OCI-LY7 (cell line): ENCODE measurements at places on chromosomes 5 and 9.
A peak's percentile ranks its signal among the peaks of the same experiment; 100 is the strongest.

- no peak for DNase-seq
These were observed 13.3 kb upstream of the SLC31A2 start for GRCh38 chr9:113137196-113138168.

GRCh38 chr5:14097998-14098471 lies 45.1 kb upstream of the TRIO start:
- no peak for DNase-seq

GRCh38 chr5:128487041-128487440 lies 51.0 kb downstream of the FBN2 start:
- no peak for DNase-seq

DNA sequence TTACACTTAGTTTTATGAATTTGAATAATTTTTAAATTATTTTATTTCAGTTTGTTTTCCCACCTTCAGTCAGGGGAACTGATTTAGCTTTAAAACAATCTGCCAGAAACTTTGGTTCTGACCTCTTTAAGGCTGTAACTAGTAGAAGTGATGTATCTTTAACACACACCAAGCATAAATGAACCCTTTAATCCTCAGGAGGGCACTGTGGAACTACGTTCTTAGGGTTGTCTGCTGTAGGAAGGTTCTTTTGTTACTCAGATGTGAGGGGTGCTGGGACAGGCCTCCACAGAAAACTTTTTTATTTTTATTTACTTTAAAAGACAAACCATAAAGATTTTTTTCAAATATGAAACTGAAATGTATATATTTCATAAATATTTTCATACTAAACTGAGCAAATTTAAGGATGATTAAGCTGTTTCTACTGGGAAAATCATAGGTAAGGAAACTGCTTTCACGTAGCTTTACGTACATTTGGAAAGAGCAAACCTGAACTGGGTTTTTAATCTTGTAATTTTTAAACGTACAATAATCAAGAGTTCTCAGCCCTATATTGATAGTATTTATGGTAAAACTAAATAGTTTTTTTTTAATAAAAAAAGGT lies 5.3 kb downstream of the KLF4 start:
- peak; percentile 21 for DNase-seq

DNA sequence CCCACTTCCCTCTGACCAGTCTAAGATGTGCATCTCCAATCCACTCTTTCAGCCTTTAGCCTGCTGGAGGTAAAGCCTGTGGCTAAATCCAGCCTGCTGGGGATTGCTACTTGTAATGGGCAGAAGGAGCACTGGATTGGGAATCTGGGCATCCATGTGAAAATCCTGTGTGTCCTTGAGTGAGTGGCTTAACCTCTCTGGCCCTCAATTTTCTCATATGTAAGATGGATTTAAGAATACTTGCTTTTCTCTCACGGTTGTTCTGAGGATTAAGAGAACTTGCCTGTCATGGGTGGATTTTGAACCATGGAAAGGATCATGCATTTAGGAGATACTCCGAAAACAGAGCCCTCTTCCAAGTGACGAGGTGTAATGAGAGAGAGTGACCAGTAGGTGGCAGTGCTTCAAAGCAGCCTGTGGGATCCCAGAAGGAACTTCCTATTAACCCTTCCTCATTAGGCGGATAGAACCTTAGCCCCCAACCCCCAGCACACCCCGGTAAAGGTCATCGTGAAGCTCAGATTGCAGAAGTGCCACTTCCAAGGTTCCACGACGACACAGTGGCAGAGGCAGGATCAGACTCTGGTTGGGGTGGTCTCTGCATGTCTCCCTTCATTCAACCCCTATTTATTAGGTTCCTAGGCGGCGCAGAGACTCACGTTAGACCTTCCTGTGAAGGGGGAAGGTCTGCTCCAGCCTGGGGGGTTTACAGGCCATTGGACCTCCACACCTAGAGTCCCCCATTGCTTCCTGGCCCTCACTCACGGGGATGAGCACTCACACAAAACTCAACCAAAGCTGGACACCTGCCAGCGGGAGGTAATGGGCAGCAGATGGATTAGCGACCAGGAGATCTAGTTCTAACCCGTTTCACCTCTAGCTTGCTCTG lies 68.7 kb upstream of the ZNF618 start:
- peak; percentile 38 for DNase-seq

GRCh38 chr5:126849101-126849678 lies 72.3 kb downstream of the LMNB1 start:
- no peak for DNase-seq

GRCh38 chr9:115850548-115851304 lies 302.9 kb upstream of the PAPPA start:
- DNase-seq: no peak

GRCh38 chr9:20295555-20295954 lies 326.7 kb downstream of the MLLT3 start:
- no peak for DNase-seq

- no peak for DNase-seq
These were observed 719 bp downstream of the PAIP2 start for GRCh38 chr5:139342423-139342723.

GRCh38 chr5:109826426-109826825 lies 136.7 kb downstream of the MAN2A1 start:
- no peak for DNase-seq

- DNase-seq: no peak
These were observed 757.7 kb upstream of the CHD1 start for GRCh38 chr5:99686538-99686937.

DNA sequence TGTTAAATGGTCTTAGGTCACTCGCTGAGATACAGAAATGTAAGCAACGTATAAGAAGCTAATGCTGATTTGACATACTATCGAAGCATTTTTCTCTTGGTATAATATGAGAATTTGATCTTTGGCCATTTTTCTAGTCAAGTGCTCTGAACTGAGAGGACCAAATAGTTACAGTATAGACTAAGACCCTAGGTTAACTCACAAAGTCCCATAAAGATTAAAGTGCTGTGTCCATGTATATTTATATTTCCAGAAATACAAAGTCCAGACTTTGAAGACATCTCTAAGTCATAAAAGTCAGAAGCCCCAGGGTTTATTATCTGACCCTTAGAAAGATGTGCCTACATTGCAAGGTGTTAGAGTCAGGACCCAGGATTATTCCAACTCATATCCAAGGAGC lies 752.4 kb upstream of the COX7C start:
- no peak for DNase-seq

GRCh38 chr9:95147452-95148207 lies 169.9 kb downstream of the FANCC start:
- DNase-seq: no peak

DNA sequence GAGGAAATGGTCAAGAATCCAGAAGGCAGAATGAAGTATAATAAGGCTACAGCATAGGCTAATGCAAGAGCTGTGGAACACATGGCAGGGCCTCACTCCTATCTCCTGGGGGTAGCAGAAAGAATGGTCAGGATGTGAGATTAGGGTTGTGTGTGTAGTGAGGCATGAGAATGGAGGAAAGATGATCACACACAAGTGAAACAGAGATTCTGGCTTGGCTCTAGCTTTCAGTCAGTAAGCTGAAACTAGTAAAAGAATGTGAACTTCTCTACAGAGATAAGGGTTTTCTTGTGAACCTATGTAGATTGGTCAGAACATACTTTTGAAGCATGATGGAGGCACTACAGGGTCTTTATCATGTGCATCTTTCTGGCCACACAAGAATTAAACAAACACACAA lies 298.8 kb downstream of the ASTN2 start:
- DNase-seq: no peak

- peak; percentile 73 for DNase-seq
These were observed at the start of gene MOB3B for GRCh38 chr9:27529316-27530278. Gene MOB3B (minus strand): TSS chr9:27529814. CDS start chr9:27455550, 74,264 bp downstream.

DNA sequence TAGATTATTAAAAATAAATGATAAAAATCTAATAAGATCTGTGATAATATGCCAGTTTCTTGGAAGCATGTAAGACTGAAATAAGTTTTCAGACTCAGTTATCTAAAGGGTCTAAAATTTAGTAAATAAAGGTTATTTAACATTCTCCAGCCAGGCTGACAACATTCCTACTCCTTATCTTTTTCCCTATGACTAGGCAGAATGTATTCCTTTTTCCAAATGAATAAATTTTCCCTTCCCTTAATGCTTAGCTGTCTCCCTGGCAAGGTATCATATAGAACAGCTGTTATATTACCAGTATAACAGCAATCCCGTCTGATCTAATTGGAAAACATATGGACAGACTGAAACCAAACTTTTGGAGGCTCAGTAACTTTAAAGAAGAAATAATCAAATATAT lies 13.0 kb downstream of the MEGF9 start:
- DNase-seq: no peak

GRCh38 chr9:68541568-68541967 lies 885 bp upstream of the TMEM252 start:
- DNase-seq: no peak

- no peak for DNase-seq
These were observed 17.3 kb downstream of the RIGI start for GRCh38 chr9:32508728-32509127.

- no peak for DNase-seq
These were observed 548.8 kb downstream of the EFNA5 start for GRCh38 chr5:107121793-107122519.

- DNase-seq: no peak
These were observed 131.4 kb upstream of the FAM120A start for GRCh38 chr9:93319992-93320500.

DNA sequence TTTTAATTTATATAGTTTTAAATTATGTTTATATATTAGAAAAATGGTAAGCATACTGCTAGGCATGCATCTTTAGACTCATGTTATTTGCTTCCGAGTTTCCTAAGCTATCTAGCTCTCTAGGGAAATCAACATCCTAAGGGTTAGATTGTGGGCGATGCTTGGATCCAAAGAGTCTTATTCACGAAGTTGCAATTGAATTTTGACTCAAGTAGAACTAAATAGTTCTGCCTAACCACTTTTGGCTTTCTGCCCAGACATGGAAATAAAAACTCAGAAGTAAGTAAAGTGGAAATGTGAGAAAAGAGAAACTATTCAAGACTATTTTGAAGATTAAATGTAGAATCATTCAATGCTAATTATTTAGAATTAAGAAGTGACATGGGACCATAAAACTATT lies 440.4 kb downstream of the CDH18 start:
- DNase-seq: no peak

DNA sequence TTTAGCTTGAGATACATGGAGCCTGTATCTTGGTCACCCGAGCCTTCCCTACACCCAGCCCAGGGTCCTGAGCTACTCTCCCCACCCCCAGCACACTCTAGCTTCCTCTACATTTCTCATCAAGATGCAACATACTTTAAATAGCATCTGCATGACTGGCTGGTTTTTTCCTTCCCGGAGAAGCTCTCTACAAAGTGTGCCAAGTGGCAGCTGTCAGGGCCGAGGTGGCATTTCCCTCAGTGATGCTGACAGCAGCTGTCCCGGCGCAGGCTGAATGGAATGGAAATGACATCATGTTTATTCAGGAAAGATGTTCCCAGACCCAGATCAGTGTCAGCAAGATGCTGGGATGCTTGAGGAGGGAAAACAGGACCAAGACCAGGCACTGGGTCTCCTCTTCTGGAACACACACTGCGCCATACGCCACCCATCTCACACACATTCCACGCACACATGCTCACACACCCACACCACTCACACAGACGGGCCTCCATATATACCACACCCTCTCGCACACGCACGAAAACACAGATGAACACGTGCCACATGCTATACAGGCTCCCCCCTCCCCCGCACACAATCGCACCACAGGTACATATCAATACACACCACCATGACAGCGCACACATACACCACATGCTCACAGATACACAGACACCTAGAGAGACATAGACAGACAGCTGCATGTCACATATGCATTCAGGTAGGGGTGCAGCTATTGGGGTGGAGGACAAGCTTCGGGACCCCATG lies 67.8 kb downstream of the LHX2 start:
- no peak for DNase-seq

DNA sequence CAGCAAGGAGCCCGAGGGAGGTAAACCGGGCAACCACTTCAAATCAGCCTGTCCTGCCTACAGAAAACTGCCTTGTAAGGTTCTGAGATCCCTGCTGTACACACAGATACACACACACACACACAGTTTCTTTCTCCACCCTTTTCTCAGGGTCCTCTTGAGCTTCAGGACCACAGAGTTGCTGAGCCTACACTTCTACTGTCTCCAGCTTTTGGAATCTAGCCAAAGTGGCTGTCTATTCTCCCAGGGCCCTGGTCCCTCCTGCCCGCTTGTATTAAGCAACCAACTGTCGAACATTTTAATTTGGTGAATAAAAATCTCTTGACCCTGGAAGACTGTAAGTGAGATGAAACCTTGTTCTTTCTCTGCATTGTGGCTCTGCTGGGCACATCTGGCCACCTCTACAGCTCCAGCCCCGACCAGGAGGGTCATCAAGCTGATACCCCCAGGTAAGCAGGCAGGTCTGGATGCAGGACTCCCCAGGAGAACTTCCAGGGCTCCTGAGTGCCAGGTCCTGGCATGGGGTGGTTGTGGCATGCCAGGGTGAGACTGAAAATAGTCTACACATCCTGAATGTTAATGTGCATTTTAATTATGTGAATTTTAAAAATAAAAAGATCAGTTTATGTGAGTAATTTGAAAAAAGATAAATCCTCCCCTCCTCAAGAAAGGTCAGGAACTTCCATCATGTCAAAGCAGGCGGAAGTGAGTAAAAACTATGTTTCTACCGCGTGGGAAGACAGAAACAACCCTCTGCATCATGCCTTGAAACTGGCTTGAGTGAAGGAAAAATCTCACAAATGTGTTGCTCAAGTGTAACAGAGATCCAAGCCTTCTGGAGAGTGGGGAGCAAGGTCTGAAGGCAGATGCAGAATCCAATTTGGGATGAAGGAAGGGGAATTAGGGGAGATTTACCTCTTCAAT lies 15.0 kb upstream of the S1PR3 start:
- DNase-seq: no peak

DNA sequence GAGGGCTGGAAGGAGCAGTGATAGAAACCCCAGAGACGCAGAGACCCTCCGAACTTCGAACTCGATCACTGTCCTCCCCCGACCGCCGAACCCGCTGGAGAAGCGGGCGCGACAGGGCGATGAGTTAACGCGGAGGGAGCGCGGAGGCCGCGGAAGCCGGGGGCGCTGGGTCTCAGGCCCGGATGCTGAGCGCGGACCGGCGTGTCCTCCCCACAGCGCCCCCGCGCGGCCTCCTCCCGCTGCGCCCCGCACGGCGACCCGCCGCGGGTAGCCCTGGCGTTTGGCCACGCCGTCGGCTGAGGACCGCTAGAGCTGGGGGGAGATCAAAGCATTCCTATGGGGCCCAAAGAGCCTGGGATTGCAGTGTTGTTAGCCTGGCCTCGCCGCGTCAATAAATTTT lies 7.7 kb upstream of the DMRT2 start:
- no peak for DNase-seq

GRCh38 chr5:103450333-103451061 lies 112.1 kb downstream of the NUDT12 start:
- DNase-seq: no peak
